ENCODE measurements at places on chromosomes 1 and 21. TPM values are rescaled to one million over a fixed set of nuclear protein-coding genes. Genes with fewer than 3 reads are reported as not detected.

The MAEL gene
- not detected for total RNA-seq

GRCh38 chr1:186518822-186519381, 58.0 kb upstream of the PDC start:
- no peaks in the 10 kb centered on the region for H3K36me3 ChIP-seq
- H3K4me3 ChIP-seq: no peak overlapping the region
- no peaks in the 10 kb centered on the region for H3K4me1 ChIP-seq
- DNase-seq: no peak

- H3K27ac ChIP-seq: no peak overlapping the region
- no peak overlapping the region for H3K4me3 ChIP-seq
- H3K36me3 ChIP-seq: no peaks in the 10 kb centered on the region
- no peak for DNase-seq
- H3K27me3 ChIP-seq: no peaks in the 10 kb centered on the region
Measured at GRCh38 chr1:70041317-70042045, 163.9 kb downstream of the LRRC40 start.

The SLC6A17 gene
- total RNA-seq: 1.7 TPM

GRCh38 chr1:15146142-15146680, 7.3 kb upstream of the TMEM51 start:
- H3K27me3 ChIP-seq: no peaks in the 10 kb centered on the region
- no peak for DNase-seq
- no peaks in the 10 kb centered on the region for H3K4me1 ChIP-seq
- H3K27ac ChIP-seq: no peak overlapping the region

The TRPM2 gene
- total RNA-seq: 2.2 TPM

GRCh38 chr1:55585402-55585792, 370.2 kb upstream of the USP24 start:
- DNase-seq: peak; percentile 70
- H3K27me3 ChIP-seq: no peaks in the 10 kb centered on the region
- H3K4me3 ChIP-seq: no peak overlapping the region
- no peaks in the 10 kb centered on the region for H3K36me3 ChIP-seq

The OLIG2 gene
- total RNA-seq: not detected

GRCh38 chr1:161367684-161368400, at the start of gene CFAP126:
Gene CFAP126 (minus strand): TSS chr1:161367876. CDS start chr1:161367868, 8 bp downstream.
- no peaks in the 10 kb centered on the region for H3K4me1 ChIP-seq
- H3K36me3 ChIP-seq: peaks cover 17% of the 10 kb centered on the region
- no peak within 1 kb of the TSS for H3K27ac ChIP-seq
- H3K27me3 ChIP-seq: no peaks in the 10 kb centered on the region
- H3K4me3 ChIP-seq: no peak within 1 kb of the TSS
- no peak for DNase-seq

The FCRL6 gene
- not detected for total RNA-seq

- no peaks in the 10 kb centered on the region for H3K36me3 ChIP-seq
- peaks cover 35% of the 10 kb centered on the region for H3K4me1 ChIP-seq
- no peak for DNase-seq
- H3K4me3 ChIP-seq: peak overlapping the region; percentile 65
Measured at GRCh38 chr1:220748936-220749335, 814 bp downstream of the MTARC2 start.

- no peak overlapping the region for H3K4me3 ChIP-seq
- H3K36me3 ChIP-seq: no peaks in the 10 kb centered on the region
- no peak for DNase-seq
Measured at GRCh38 chr1:18322368-18323032, 158.2 kb upstream of the KLHDC7A start.

- DNase-seq: no peak
- H3K27me3 ChIP-seq: no peaks in the 10 kb centered on the region
- H3K4me1 ChIP-seq: no peaks in the 10 kb centered on the region
- H3K27ac ChIP-seq: no peak overlapping the region
Measured at GRCh38 chr1:57063406-57064125, 97.8 kb upstream of the C8B start.

DNA sequence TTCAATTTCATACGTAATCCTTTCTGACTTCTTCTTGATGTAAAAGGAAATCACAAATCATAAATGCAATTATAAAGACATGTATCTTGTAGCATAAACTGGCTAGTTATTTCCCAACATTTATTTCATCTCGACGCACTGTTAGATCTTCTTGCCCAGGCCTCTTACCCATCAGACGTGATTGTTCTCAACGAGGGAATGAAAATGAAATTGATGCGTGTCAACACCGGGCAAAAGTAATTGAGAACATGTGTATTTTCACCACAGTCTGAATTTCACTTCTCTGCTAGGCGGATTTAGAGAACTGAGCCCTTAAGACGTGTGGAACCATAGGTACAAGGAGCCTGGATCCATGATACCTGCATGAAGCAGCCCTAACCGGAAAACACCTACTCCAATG, 519.7 kb downstream of the KCNT2 start:
- no peaks in the 10 kb centered on the region for H3K36me3 ChIP-seq
- H3K27me3 ChIP-seq: no peaks in the 10 kb centered on the region
- H3K4me1 ChIP-seq: no peaks in the 10 kb centered on the region

GRCh38 chr1:10935246-10935645, 77.2 kb upstream of the TARDBP start:
- H3K4me1 ChIP-seq: no peaks in the 10 kb centered on the region
- DNase-seq: no peak
- no peak overlapping the region for H3K4me3 ChIP-seq
- no peak overlapping the region for H3K27ac ChIP-seq

GRCh38 chr1:24180676-24181075, 6.4 kb downstream of the IFNLR1 start:
- no peak for DNase-seq
- no peaks in the 10 kb centered on the region for H3K4me1 ChIP-seq
- no peaks in the 10 kb centered on the region for H3K27me3 ChIP-seq
- H3K36me3 ChIP-seq: no peaks in the 10 kb centered on the region
- no peak overlapping the region for H3K4me3 ChIP-seq

DNA sequence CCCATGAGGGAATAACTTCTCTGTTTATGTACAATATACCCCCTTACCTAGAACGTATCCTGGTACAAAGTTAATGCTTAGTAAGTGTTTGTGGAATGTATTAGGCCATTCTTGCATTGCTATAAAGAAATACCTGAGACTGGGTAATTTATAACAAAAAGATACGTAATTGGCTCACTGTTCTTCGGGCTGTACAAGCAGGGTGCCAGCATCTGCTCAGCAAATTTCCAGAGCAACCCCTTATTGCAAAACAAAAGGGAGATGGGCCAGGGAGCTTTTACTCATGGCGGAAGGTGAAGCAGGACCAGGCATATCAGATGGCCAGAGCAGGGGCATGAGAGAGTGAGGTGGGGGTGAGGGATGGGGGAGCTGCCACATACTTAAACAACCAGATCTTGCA, 123.4 kb upstream of the C8B start:
- H3K36me3 ChIP-seq: no peaks in the 10 kb centered on the region
- DNase-seq: no peak
- H3K4me1 ChIP-seq: no peaks in the 10 kb centered on the region
- H3K4me3 ChIP-seq: no peak overlapping the region
- no peak overlapping the region for H3K27ac ChIP-seq

DNA sequence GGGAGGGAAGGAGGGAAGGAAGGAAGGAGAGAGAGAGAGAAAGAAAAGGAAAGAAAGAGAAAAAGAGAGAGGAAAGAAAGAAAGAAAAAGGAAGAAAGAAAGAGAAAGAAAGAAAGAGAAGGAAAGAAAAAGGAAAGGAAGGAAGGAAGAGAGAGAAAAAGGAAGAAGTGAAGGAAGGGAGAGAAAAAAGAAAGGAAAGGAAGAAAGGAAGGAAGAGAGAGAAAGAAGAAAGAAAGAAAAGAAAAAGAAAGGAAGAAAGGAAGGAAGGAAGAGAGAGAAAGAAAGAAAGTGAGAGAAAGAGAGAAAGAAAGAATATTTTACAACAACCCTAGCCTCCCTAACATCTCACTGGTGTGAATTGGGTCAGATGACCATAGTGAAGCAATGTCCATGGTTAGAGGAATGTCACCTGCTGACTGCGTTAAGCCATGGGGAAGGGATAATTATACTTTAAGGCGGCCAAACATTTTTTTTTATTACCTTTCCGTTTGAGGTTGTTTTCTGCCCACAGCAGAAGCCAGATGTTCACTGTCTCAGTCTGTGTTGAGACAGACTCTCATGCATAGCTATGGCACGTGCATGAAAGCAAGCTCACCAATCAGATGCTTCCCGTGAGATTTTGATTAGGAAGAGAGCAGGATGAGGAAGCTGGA, 76.4 kb downstream of the SNRPE start:
- DNase-seq: no peak
- H3K4me3 ChIP-seq: no peak overlapping the region
- no peaks in the 10 kb centered on the region for H3K27me3 ChIP-seq
- H3K4me1 ChIP-seq: no peaks in the 10 kb centered on the region
- no peaks in the 10 kb centered on the region for H3K36me3 ChIP-seq

GRCh38 chr21:29316029-29316742, 17.5 kb downstream of the BACH1 start:
- no peaks in the 10 kb centered on the region for H3K36me3 ChIP-seq
- H3K4me3 ChIP-seq: no peak overlapping the region
- H3K27me3 ChIP-seq: no peaks in the 10 kb centered on the region
- H3K27ac ChIP-seq: no peak overlapping the region

DNA sequence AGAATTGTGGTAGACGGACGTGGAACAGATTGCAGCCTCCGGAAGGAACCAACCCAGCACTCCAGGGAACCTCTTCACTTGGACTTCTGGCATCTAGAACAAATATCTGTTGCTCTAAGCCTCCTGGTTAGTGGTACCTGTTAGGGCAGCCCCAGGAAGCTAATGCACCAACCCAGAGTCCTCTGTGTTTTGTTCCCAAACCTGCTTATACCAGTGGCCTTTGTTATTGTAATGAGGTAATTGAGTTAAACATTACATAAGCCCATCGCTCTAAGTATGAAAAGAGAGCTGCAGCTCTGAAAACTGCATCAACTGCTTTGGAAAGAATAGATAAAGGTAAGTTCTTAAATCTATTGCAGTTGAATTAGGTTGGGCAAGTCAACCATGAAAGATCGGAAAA, 516.7 kb downstream of the NPHP4 start:
- no peaks in the 10 kb centered on the region for H3K36me3 ChIP-seq
- DNase-seq: no peak
- H3K4me1 ChIP-seq: no peaks in the 10 kb centered on the region
- H3K27ac ChIP-seq: no peak overlapping the region
- no peak overlapping the region for H3K4me3 ChIP-seq

The TMEM125 gene
- total RNA-seq: 1.2 TPM

DNA sequence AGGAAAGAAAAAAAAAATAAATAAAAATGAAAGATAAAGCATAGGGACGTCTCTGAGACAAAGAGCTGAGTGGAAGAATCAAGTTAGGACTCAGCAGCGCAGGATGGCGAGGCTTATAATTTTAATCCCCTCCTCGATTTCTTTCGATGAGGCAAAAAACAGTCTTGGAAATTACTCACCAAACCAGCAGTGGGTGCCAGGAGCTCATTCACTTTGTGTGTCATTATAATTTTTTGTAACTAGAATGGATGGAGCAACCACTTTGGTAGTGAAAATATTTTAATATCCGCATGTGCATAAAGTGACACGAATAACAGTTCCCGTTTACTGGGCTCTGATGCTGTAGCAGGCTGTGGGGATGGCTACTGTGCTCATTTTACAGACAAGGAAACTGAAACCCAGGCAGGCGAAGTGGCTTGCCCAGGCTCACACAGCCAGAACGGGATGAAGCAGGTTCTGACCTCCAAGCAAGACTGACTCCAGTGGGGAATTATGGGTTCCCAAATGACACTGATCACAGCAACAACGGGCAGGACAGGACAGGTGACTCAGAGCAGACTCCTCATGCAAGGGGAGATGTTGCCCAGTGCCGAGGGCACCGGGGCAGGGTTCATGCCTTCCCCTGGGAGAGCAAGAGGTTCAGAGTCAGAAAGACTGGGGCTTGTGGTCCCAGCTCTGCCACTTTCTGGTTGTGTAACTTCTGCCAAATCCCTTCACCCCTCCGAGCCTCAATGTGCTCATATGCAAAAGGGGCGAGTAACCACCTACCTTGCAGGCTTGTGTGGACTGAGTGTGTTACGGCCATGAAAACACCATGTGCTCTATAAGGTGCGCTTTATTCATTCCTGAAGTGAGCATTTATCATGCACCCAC, 63.6 kb downstream of the RUNX3 start:
- peak; percentile 60 for DNase-seq
- H3K27me3 ChIP-seq: no peaks in the 10 kb centered on the region
- H3K36me3 ChIP-seq: no peaks in the 10 kb centered on the region
- H3K4me3 ChIP-seq: no peak overlapping the region

GRCh38 chr1:119747451-119747850, 21.3 kb downstream of the HMGCS2 start:
- no peak for DNase-seq
- H3K27me3 ChIP-seq: no peaks in the 10 kb centered on the region
- H3K36me3 ChIP-seq: no peaks in the 10 kb centered on the region
- H3K4me3 ChIP-seq: no peak overlapping the region
- no peak overlapping the region for H3K27ac ChIP-seq
- H3K4me1 ChIP-seq: no peaks in the 10 kb centered on the region

DNA sequence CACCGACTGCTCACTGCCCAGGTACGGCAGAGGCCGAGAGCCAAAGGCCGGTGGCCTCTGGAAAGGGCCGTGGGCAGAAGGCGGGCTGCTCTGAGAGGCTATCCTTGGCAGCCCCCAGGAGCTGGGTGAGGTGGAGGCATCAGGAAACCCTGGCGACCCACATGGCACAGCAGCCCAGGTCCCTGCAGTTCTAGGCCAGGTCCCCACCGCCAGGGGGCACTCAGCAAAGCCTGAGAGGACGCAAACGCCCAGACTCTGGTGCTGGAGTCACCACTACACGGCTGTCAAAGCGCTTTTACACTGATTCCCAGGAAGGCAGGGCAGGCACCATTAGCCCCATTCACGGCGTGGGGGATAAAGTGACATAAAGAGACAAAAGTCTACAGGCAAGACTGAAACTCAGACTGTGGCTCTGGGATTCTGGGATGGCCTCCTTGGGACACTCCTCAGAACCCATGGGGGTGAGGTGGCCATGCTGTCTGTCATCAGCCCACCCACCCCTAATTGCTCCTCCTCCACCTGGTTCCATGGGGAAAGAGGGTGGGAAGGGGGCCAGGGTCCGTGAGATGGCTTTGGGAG, 4.9 kb downstream of the PLEKHG5 start:
- peak overlapping the region; percentile 47 for H3K4me3 ChIP-seq
- no peaks in the 10 kb centered on the region for H3K36me3 ChIP-seq
- H3K27ac ChIP-seq: peak overlapping the region; percentile 41
- DNase-seq: no peak

DNA sequence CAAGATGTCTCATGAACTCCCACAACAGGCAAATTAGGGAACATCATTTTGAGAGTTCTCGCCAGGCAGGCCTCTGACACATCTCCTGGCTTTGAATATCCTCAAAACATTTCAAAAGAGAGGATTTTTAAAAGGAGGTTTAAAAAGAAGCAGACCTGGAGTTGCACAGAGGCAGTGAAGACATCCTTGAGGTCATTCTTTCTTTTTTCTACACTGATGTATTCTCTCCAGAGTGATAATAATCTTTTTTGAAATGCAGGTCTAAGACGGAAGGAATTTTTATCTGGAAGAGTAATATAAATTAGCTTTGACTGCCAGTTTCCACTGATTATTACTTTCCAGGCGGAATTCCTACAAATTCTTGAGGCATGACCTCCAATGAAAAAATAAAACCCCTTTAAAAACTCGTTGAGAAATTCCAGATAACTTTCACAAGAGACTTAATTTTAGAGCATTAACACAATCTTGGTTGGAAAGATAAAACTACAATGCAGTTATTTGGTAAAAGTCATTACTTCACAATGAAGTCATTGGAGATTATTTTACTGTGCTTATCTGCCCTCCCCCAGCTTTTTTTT, 125.0 kb downstream of the LYPLAL1 start:
- H3K27ac ChIP-seq: peak overlapping the region; percentile 18
- DNase-seq: no peak
- peaks cover 8% of the 10 kb centered on the region for H3K4me1 ChIP-seq
- H3K36me3 ChIP-seq: no peaks in the 10 kb centered on the region

GRCh38 chr1:67308136-67308535, 463 bp downstream of the IL12RB2 start:
- no peaks in the 10 kb centered on the region for H3K27me3 ChIP-seq
- peaks cover 8% of the 10 kb centered on the region for H3K4me1 ChIP-seq
- no peaks in the 10 kb centered on the region for H3K36me3 ChIP-seq
